NCI-H1930 (cell line): ENCODE measurements at places on chromosomes 2 and 18.

GRCh38 chr2:64695721-64696261 lies 42.1 kb upstream of the SERTAD2 start:
- no peak for DNase-seq

DNA sequence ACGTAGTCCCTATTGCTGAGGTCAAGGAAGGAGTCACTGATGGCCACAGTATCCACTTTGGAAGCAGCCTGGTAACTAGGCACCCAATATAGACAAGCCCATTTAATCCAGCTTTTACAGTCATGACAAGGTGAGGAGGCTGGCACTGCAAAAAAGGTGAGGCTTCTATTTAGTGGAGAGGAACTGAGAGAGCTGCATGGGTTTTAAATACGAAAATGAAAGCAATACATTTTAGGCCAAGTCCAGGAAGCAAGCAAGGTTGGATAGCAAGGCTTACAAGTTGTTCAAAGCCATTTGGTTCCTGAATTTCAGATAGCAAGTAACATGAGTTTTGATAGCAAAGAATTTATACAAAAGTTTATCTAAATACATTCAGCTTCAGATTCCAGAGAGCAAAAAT lies 80.4 kb downstream of the SGPP2 start:
- DNase-seq = no peak

- no peak for DNase-seq
These were observed 56.6 kb downstream of the SOWAHC start for GRCh38 chr2:109670556-109671411.

GRCh38 chr2:32614084-32614483 lies 13.8 kb upstream of the TTC27 start:
- no peak for DNase-seq

DNA sequence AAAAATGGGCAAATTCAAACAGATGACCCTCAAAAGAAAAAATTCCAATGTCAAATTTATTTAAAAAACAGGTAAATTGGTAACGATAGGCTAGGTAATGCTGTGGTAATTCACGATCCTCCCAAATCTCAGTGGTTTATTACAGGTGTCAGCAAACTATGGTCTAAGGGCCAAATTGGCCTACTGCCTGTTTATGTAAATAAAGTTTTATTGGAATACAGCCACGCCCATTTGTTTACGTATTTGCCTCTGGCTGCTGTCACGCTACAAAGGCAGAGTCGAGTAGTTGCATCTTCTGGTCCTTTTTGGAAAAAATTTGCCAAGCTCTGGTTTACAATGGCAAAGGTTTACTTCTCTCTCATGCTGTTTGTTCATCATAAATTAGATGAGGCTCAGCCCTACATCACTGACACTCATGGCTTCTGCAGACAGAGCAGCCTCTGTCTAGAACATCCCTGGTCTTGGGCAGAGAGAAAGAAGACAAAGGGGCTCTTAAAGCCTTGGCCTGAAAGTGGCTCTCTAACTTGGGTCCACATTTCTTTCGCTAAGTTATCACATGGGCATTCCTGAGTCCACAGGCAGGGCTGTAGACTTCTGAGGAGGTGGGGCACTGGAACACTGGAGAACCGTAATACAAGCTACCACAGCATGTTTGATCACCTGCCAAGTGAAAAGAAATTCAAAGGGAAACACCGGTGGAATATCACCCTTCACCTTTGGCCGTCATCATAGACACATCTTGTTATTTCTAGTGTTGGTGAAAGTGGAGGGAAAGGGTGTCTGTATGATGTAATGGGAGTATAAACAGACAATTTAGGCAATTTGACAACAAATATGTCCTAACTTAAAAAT lies 34.8 kb downstream of the SP110 start:
- DNase-seq = no peak

DNA sequence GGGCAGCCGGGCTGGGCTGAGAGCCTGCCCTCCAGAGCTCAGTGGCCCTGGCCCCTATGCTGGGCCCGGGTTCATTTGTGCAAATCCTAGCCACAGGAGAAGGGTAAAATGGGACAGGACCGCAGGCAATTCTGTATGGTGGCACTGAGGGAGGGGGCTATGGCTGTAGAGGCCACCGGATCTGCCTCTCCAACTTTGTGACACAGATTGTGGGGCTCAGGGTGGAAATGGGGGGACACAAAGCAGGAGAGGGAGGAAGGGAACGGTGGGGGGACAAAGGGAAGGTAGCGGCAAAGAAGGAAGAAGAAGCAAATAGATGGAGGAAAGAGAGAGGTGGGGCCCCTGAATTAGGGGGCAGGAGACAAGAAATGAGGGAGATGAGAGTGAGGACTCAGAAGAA lies 201.1 kb downstream of the SMAD2 start:
- no peak for DNase-seq
